ENCODE measurements at places on chromosomes 16 and 17. TPM values are rescaled to one million over a fixed set of nuclear protein-coding genes. Genes with fewer than 3 reads are reported as not detected.

DNA sequence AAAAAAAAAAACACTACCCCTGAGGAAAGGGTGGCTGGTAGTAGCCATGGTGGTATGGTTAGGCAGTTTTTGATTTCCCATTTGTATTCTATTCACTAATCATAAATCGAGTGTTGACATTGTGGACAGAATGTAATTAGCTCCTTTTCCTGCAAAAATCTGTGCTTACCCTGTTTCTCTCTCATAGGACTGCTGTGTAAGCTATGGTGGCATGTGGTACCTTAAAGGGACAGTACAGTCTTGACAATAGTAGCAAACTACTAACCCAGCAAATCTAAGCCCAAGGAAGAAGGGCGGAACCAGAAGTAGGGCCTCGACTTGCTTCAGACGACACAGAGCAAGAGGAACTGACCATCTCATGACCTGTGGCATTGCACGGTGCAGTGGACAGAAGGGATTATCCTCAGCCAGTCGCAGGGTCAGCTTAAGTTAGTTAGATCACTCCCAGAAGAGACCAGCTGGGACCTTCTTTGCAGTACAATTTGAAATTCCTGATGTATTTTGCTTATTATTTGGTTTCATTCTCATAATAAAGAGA, 36.3 kb downstream of the POLR3E start:
- no peak overlapping the region for H3K4me3 ChIP-seq
- H3K27me3 ChIP-seq, result no peaks in the 10 kb centered on the region
- H3K27ac ChIP-seq, result no peak overlapping the region
- peaks cover 6% of the 10 kb centered on the region for H3K4me1 ChIP-seq

DNA sequence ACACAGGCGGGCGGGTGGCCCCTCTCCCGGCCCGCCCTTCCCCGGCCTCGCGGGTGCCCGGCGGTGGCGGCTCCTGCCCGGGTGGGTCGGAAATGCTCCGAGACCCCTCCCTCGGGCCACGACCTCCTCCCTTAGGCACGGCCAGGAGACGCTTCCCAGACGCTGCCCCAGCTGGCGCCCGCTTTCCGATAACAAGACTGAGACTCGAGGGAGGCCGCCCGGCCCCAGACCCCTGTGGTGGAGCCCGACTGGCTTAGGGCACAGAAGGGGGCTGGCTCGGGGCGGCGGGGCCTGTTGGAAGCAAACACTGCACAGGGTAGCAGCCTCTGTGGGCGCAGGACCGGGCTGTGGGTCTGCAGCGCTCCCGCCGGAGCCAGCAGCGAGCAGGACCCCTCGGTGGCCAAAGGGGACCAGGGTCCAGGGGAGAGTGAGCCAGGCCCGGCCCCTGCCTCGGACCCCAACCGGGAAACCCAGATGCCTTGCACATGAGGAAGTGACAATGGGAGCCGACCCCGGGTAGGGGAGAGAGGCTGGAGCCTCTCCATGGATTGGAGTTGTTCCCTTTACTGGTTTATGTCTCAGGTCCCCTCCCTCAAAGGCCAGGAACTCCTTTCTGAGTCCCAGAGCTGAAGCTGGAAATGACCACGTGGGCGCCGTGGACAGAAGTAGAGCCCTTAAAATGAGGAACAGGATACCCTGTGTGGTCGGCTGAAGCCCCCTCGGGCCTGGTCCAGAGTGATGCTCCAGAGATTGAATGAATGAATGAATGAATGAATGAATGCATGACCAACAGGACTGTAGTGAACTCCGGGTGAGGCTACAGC, 19.8 kb upstream of the ADCY7 start:
- H3K36me3 ChIP-seq, result no peaks in the 10 kb centered on the region
- peaks cover 7% of the 10 kb centered on the region for H3K27me3 ChIP-seq
- peak overlapping the region; percentile 52 for H3K27ac ChIP-seq
- no peak for DNase-seq
- peaks cover 32% of the 10 kb centered on the region for H3K4me1 ChIP-seq

GRCh38 chr16:52050418-52050817, 496.5 kb downstream of the TOX3 start:
- no peaks in the 10 kb centered on the region for H3K36me3 ChIP-seq
- no peak overlapping the region for H3K27ac ChIP-seq
- no peaks in the 10 kb centered on the region for H3K27me3 ChIP-seq
- no peak for DNase-seq
- H3K4me1 ChIP-seq, result no peaks in the 10 kb centered on the region

DNA sequence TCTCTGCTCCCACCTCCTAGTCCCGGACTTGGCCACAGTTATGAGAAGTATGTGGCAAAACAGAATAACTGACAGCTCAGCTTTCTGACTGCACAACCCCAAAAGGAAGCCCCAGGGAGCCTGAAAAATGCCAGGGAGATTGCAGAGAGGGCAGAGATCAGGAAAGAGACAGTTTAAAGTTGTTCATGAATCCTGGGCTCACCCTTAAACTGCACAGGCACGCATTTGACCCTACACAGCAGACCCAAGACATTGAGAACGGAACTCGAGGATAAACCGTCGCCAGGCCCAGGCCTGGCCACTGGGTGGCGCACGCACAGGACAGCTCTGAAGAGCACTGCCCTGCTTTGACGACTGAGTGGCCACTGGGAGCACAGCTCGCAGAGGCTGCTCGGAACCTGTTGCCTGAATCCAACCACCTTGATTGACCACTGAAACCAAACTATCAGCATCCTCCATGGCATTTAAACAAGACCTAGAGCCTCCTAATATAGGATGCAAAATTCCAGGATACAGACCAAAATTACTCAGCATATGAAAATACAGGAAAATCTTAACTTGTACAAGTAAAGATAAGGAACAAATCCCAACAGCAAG, 114.0 kb downstream of the C16orf95 start:
- H3K27me3 ChIP-seq, result peaks cover 13% of the 10 kb centered on the region
- H3K4me3 ChIP-seq, result no peak overlapping the region
- H3K27ac ChIP-seq, result no peak overlapping the region
- peak; percentile 67 for DNase-seq
- peaks cover 2% of the 10 kb centered on the region for H3K4me1 ChIP-seq

DNA sequence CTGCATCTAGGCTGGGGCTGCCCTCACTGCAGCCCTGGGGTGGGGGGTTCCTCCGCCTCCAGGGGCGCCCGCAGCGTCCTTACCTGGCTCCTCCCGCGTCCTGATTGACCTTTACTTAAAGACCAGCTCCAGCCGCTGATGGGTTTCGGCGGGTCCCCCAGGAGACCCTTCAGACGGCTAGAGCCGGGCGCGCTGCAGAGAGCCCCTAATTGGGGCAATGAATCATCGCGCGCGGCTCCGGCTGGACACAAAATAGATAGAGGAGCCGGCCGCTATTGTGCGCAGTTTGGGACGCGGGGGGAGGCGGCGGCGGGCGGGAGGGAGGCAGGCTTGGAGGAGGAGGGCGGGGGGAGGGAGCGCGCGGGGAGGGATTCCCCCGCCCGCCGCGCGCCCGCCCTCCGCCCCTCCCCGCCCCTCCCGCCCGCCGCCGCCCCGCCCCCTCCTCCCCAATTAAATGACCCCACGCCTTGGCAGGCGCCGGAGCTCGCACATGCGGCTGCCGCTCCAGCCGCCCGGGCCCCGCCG, 56.5 kb upstream of the CIBAR2 start:
- peaks cover 1% of the 10 kb centered on the region for H3K4me1 ChIP-seq
- no peaks in the 10 kb centered on the region for H3K36me3 ChIP-seq

DNA sequence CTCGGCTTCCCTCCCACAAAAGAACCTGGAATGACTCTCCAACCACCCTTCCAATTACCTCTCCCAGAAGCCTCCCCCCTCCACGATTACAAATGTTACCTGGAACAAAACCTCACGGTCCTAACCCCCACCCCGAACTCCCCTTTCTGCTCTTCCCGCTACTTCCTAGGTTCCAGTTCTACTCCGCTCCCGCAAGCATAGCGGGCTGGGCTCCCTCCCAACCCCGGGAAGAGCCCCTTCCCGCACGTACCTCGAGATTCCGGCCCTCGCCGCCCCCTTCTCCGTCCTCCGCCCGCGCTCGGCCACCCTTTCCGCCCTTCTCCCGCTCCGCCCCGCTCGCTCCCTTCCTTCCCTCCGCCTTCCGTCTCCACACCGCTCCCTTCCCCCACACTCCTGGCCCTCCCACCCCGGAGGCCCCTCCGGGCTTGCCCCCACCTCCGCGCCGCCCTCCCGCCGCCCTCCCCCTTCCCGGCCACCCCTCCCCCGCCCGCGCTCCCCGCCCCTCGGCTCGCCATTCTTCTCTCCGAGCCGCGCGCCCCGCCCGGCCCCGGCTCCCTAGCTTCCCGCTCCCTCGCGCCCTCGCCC, 457 bp downstream of the CHTF8 start:
- H3K36me3 ChIP-seq, result peaks cover 23% of the 10 kb centered on the region
- H3K27ac ChIP-seq, result peak overlapping the region; percentile 87
- DNase-seq, result peak; percentile 85

DNA sequence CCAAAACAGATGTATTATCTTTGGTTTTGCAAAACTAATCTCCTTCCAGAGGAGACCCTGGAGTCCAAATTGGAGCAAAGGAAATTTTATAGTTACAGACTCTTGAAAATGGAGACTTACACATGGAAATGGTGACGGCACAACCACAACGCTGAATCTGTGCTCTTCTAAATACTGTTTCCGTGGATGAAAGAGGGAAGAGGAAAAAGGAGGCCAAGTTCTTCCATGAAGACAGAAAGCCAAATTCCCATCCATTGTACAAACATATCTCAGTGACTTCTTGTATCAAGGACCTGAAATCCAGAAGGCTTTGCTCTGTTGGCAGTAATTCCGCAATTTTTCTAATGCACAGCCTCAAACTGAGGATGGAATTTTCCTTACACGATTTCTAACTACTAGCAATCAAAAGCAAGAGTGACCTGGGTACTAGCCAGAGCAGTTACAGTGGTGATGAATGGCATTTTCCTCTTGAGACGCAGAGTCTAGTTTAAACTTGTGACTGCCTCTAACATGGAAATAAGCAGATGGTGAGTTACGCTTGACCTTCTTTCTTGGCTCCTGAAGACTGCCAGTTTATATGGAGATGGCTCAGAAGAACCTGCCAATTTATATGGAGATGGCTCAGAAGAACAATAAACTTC, 38.5 kb downstream of the VPS53 start:
- DNase-seq, result no peak
- H3K4me1 ChIP-seq, result no peaks in the 10 kb centered on the region
- H3K4me3 ChIP-seq, result no peak overlapping the region
- no peak overlapping the region for H3K27ac ChIP-seq
- H3K36me3 ChIP-seq, result peaks cover 9% of the 10 kb centered on the region

DNA sequence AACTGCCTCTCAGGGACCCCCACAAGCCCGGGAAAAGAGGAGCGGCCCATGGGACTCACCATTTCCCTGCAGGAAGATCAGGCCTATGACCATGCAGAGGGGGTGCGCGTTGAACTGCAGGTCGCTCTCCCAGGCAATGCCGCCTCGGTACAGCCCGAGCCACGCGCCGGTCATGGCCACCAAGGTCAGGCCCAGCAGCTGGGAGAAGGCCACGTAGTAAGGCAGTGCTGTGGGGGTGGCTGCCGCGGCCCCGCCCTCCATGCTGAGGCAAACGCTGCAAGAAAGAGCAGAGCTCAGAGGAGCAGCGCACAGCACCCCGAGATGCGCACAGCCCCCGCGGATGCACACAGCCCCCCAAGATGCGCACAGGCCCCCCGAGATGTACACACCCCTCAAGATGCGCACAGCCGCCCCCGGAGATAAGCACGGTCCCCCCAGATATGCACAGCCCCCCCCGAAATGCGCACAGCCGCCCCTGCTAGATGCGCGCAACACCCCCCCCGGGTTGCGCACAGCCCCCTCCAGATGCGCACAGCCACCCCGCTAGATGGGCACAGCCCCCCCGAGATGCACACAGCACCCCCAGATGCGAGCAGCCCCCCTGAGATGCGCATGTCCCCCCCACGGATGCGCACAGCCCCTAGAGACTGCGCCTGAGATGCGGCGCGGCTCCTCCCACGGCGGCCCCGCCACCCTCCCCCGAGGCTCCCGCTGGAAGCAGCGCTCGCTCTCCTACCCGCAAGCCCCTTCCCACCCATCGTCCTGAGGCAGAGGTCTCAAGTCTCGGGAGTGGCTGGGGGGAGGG, 8.6 kb downstream of the CYB561 start:
- peaks cover 64% of the 10 kb centered on the region for H3K4me1 ChIP-seq
- H3K36me3 ChIP-seq, result peaks cover 4% of the 10 kb centered on the region
- no peak for DNase-seq

Gene NOXO1
- total RNA-seq, result 0.26 TPM

Gene SMIM5
- total RNA-seq, result not detected

Gene FBXO39
- 1.5 TPM for total RNA-seq

Gene SMIM36
- total RNA-seq, result not detected

Gene KRTAP4-9
- not detected for total RNA-seq

Gene CCDC40
- 0.20 TPM for total RNA-seq

All from activated CD8-positive, alpha-beta memory T cell treated with anti-CD3 and anti-CD28 coated beads, Interleukin-2, amount 10 ng/mL, durations not matched to agents 7 days and 5 days (primary cell).